HT1080 (cell line): ENCODE measurements at places on chromosomes 1 and 21. TPM values are rescaled to one million over a fixed set of nuclear protein-coding genes. Genes with fewer than 3 reads are reported as not detected.

GRCh38 chr1:26728645-26729044 lies 32.8 kb downstream of the ARID1A start:
- DNase-seq, result no peak

DNA sequence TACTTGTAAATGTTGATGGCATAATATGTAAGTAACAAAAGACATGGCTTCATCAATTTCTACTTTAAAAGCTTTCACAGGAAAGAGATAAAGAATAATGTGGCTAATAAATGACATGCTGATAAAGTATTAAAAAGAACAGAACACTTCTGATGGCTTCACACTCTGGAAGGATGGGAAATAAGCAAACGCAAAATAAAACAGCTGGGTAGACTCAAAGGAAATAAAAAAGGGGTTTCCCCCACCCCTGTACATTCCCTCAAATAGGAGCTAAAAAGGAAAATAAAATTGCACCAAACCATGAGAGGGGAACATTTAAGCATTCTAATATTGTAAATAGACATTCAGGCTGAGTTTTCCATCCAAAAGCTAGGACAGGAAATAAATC lies 27.0 kb upstream of the DYRK1A start:
- no peak for DNase-seq

- DNase-seq, result no peak
These were observed 101.3 kb upstream of the C8B start for GRCh38 chr1:57066980-57067610.

- DNase-seq, result peak; percentile 32
These were observed 131.2 kb downstream of the TRABD2B start for GRCh38 chr1:47865881-47866535.

DNA sequence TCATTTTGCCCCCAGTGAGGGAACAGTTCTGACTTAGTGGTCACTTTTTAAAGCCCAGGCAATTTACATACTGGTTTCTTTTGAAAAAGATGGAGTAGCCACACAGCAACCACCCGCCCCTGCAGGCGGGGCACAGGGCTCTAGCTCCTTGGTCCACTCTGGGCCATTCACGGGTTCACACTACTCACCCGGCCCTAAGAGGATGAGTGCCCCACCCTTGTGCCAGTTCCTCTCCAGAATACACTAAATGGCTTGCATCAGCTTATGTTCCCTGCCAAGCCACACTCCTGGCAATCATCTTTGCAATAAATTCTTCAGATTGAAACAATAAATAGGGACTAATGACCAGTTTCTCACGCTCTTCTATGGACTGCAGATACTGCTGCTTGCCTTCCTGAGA lies 15.7 kb upstream of the ATP13A2 start:
- no peak for DNase-seq

DNA sequence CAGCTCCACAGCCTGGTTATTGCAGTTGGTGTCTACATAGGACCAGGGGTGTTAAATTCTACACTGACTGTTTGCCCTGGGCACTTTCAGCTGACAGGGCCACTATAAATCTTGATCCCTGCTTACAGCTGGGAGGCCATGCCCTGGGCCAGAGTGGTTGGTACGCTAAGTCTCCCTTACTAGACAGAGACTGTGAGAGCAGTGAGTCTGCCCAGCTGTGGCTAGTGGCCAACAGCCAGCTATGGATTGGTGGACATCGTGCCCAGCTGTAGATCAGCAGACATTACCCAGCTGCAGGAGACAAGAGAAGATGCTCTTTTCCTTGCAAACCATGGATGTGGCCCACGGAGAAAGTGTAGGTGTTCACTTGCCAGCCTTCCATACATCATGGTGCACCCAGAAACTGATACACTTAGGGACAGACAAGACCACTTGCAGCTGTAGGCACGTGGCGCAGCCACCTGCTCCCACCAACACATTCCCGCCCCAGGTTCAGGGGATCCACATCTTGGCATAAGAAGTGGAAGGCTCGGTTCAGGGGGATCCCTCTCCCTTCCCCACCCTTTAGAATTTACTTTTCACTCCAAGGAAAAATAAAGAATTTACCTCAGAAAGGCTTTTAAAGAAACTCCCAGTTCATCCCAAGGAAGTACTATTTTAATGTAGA lies 16.4 kb upstream of the PAX7 start:
- no peak for DNase-seq

The CD1D gene
- total RNA-seq, result 0.69 and 0.73 TPM in 2 replicates

DNA sequence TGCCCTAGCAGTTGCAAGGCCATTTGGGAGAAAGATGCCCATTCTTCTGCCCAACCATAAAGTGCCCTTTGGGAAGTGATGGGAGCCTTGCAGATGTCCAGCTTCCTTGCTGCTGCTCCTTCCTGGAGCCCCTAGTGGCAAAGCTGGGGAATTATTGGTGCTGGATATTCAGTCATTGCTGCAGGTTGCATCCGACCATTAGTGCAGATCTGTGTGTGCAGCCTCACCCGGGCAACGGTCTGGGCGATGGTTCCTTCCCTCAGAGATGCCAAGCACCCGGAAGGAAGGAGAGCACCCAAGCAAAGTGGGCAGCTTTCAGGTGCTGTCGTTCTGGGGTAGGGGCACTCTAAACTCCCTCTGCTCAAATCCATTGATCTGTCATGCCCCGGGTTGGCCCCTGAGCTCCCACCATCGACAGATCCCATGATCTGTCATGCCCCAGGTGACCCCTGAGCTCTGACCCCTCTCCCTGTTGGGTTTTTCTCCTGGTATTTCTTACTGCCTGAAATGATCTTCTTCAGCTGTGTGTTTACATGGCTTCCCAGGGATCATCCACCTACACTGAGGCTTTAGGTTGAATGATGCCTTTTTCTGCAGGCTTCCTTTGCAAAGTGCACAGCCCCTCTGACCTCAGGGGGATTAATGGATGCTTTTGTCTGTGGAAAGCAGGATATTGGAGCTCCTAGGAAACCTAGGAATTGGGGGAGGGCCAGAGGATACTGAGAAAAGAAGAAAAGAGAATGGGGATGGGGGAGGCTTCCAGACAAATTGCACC lies 467.5 kb downstream of the PTPRU start:
- peak; percentile 57 for DNase-seq

DNA sequence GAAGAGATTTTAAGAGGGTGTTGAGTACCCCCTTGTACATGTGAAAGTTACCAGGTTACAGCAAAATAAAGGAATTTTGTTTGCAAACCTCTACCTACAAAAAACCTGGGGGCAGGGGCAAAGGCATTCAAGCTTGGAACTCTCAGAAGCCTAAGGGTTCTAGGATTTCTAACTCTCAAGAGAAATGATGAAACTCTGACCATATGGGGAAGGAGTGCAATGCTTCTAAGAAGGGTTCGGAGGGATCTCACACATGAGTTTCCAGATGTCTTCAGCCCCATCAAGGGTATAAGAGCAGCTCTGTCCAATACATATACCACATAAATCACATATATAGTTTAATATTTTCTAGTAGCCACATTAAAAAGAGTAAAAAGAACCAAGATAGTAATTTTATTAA lies 7.3 kb upstream of the FCGR2A start:
- no peak for DNase-seq

DNA sequence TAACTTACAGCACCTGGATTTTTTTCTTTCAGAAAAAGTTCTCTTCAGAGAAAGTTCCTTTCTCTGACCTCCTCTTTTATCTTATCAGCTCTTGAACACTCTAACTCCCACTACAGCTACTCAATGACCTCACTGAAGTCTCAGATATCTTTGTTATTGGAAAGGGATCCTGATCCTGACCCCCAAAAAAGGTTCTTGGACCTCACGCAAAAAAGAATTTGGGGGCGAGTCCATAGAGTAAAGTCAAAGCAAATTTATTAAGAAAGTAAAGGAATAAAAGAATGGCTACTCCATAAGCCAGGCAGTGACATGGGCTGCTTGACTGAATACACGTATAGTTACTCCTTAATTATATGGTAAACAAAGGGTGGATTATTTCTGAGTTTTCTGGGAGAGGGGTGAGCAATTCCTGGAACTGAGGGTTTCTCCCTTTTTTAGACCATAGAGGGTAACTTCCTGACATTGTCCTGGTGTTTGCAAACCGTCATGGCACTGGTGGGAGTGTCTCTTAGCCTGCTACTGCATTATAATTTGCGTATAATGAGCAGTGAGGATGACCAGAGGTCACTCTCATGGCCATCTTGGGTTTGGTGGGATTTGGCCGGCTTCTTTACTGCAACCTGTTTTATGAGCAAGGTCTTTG lies 44.2 kb downstream of the WDR64 start:
- no peak for DNase-seq

DNA sequence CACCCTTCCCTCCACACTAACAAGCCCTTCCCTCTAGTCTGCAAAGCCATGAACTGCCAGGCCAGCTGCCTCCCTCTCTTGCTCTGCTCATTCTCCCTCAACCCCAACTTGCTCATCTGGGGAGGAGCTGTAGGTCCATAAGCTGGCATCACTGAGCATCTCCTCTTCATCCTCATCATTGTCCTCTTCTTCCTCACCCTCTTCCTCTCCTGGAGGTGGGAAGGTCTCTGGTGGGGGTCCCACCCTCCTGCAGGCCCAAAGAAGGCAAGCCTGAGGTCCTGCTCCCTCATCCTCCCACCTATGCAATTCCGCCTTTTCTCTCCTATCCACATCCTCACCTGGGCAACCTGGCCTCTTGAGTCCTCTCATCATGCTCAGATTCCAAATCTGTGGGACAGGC lies 2.7 kb downstream of the ZNF692 start:
- no peak for DNase-seq

The AKR7A3 gene
- 0.07 and 0.23 TPM in 2 replicates for total RNA-seq

GRCh38 chr1:198933515-198934222 lies 294.8 kb downstream of the PTPRC start:
- DNase-seq, result no peak
